Large intestine (tissue), 12 donors: ENCODE measurements at places on chromosomes 1 and 21. TPM values are rescaled to one million over a fixed set of nuclear protein-coding genes. Genes with fewer than 3 reads are reported as not detected.

- DNase-seq, result peak; percentile 93
- no peak overlapping the region for H3K4me3 ChIP-seq
- no peaks in the 10 kb centered on the region for H3K27me3 ChIP-seq
- H3K27ac ChIP-seq, result no peak overlapping the region
- H3K36me3 ChIP-seq, result peaks cover 55% of the 10 kb centered on the region
Observed at GRCh38 chr21:43740497-43741156, 21.7 kb downstream of the PDXK start.

Gene GBP5
- 1.7 TPM for polyA plus RNA-seq

DNA sequence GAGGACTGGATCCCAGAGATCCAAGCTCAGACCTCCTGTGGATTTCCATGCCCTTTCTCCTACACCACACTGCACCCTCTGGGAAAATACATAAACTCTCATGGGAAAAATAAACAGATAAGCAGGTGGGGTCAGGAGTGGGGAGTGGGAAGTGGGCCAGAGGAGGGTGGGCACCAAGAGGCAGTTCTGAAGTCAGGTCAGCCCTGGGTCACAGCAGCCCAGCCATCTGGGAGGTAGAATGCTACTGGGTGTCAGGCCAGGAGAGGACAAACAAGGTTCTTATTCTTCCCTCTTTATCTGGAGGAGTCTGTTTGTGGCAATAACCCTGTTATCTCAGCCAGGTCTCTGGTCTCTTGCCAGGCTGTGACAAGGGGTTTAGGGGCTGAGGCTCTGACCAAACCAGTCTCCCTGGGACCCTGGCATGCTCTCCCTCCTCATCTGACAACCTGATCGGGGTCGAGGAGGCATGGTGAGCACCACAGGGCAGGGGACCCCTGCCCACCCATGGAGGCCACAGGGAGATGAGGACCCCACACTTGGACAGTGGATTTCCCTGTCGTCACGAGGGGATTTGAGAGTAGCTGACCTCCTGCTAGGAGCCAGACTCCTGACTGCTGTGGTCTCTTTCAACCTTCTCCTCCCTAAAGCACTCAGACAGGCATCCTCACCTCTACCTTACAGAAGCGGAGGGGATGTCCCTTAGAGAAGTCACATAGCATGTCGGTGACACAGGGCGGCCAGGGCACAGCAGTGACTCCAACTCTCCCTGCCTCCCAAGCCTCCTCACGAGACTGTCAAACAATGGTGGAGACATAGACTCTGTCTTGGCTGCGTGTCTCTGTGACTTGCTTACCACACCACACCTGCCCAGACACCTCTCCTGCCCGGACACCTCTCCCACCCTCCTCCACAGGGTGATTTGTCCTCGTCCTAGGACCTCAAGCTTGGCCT, 51.3 kb upstream of the IFFO2 start:
- H3K4me1 ChIP-seq, result peaks cover 51% of the 10 kb centered on the region
- H3K36me3 ChIP-seq, result no peaks in the 10 kb centered on the region
- no peak for DNase-seq
- no peaks in the 10 kb centered on the region for H3K27me3 ChIP-seq
- H3K27ac ChIP-seq, result no peak overlapping the region

GRCh38 chr1:241593186-241593585, 47.0 kb downstream of the CHML start:
- DNase-seq, result no peak
- peaks cover 14% of the 10 kb centered on the region for H3K36me3 ChIP-seq
- H3K27ac ChIP-seq, result no peak overlapping the region
- H3K4me1 ChIP-seq, result no peaks in the 10 kb centered on the region
- no peaks in the 10 kb centered on the region for H3K27me3 ChIP-seq
- no peak overlapping the region for H3K4me3 ChIP-seq

- no peaks in the 10 kb centered on the region for H3K27me3 ChIP-seq
- H3K4me1 ChIP-seq, result no peaks in the 10 kb centered on the region
- H3K36me3 ChIP-seq, result no peaks in the 10 kb centered on the region
- H3K27ac ChIP-seq, result no peak overlapping the region
- no peak for DNase-seq
Observed at GRCh38 chr1:81068726-81069125, 732.0 kb upstream of the ADGRL2 start.

- H3K4me3 ChIP-seq, result no peak overlapping the region
- no peak overlapping the region for H3K27ac ChIP-seq
- H3K36me3 ChIP-seq, result peaks cover 2% of the 10 kb centered on the region
- no peaks in the 10 kb centered on the region for H3K27me3 ChIP-seq
Observed at GRCh38 chr1:61173118-61173517, 90.8 kb downstream of the NFIA start.

DNA sequence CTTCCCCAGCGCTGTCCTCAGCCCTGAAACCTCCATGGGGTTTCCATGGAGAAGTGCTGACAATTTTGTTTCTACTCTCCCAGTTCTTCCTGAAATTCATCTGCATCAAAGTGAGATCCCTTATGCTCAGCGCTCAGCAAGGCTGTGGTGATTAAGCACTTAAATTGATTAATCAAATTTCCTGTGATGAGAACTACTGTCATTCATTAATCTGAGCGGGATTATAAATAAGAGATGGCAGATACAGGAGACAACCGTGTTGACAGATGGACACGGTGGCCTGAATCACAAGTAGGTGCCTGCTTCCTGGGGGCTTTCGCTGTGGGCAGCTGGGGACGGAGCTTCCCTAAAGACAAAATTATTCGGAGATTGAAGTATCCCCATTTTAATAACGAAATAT, 329.1 kb upstream of the VAMP3 start:
- no peaks in the 10 kb centered on the region for H3K27me3 ChIP-seq
- no peak for DNase-seq
- H3K4me3 ChIP-seq, result no peak overlapping the region
- H3K27ac ChIP-seq, result no peak overlapping the region
- H3K36me3 ChIP-seq, result no peaks in the 10 kb centered on the region

Gene PEAR1
- 5.9 TPM for polyA plus RNA-seq

DNA sequence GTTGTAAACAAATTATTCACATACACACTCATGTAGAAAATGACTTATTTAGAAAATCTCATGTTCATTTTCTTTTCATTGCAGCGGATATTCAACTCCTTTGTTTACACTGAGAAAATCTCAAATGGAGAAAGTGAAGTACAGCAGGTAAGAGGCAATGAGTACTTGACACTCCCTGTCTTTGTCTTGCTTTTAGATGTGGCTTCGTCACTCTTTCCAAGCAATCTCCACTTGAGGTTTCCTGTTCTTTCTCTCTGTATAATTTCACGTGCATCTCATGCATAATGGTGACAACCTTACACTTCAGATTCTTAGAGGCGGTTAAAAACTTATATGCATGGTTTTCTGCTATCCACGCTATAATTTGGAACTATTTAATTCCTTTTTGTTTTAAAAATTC, 80.6 kb downstream of the CACHD1 start:
- H3K4me3 ChIP-seq, result no peak overlapping the region
- no peak overlapping the region for H3K27ac ChIP-seq
- DNase-seq, result no peak
- H3K27me3 ChIP-seq, result no peaks in the 10 kb centered on the region

Gene OR2AK2
- polyA plus RNA-seq, result not detected
